ENCODE measurements at places on chromosomes 4 and X. TPM values are rescaled to one million over a fixed set of nuclear protein-coding genes. Genes with fewer than 3 reads are reported as not detected.

TBC1D1 gene
- total RNA-seq = 91.5 TPM

MAGEC3 gene
- not detected for total RNA-seq

STK26 gene
- 32.1 TPM for total RNA-seq

FGFR3 gene
- not detected for total RNA-seq

ALB gene
- total RNA-seq = not detected

CLDN22 gene
- total RNA-seq = not detected

GRIA3 gene
- total RNA-seq = not detected

ADH1B gene
- not detected for total RNA-seq

PAGE5 gene
- not detected for total RNA-seq

ARR3 gene
- not detected for total RNA-seq

ETNPPL gene
- not detected for total RNA-seq

ATP2B3 gene
- total RNA-seq = not detected

LRRC66 gene
- total RNA-seq = 0.78 TPM

NDP gene
- not detected for total RNA-seq

NWD2 gene
- total RNA-seq = not detected

MAGEB1 gene
- not detected for total RNA-seq

HERC3 gene
- 75.5 TPM for total RNA-seq

RRH gene
- 0.64 TPM for total RNA-seq

MAN2B2 gene
- total RNA-seq = 37.0 TPM

COX7B2 gene
- not detected for total RNA-seq

CAPN6 gene
- not detected for total RNA-seq

COQ2 gene
- total RNA-seq = 27.9 TPM

ARX gene
- not detected for total RNA-seq

AMOT gene
- total RNA-seq = 5.2 TPM

APELA gene
- not detected for total RNA-seq

TEX13B gene
- total RNA-seq = not detected

IL15 gene
- 6.1 TPM for total RNA-seq

ITGB1BP2 gene
- total RNA-seq = 4.3 TPM

NHSL2 gene
- total RNA-seq = 1.7 TPM

SLC10A4 gene
- total RNA-seq = 0.25 TPM

PHF8 gene
- 73.2 TPM for total RNA-seq

OCIAD2 gene
- 37.0 TPM for total RNA-seq

TMPRSS11E gene
- total RNA-seq = not detected

RAB41 gene
- total RNA-seq = not detected

VCX3A gene
- total RNA-seq = not detected

SSX1 gene
- total RNA-seq = not detected

ARMCX2 gene
- total RNA-seq = 24.0 TPM

SLC38A5 gene
- total RNA-seq = 14.8 TPM

RNF128 gene
- total RNA-seq = not detected

TEX13D gene
- total RNA-seq = not detected

Data from B cell (primary cell).